NCI-H2081 (cell line): ENCODE measurements at places on chromosomes 16 and 17.

DNA sequence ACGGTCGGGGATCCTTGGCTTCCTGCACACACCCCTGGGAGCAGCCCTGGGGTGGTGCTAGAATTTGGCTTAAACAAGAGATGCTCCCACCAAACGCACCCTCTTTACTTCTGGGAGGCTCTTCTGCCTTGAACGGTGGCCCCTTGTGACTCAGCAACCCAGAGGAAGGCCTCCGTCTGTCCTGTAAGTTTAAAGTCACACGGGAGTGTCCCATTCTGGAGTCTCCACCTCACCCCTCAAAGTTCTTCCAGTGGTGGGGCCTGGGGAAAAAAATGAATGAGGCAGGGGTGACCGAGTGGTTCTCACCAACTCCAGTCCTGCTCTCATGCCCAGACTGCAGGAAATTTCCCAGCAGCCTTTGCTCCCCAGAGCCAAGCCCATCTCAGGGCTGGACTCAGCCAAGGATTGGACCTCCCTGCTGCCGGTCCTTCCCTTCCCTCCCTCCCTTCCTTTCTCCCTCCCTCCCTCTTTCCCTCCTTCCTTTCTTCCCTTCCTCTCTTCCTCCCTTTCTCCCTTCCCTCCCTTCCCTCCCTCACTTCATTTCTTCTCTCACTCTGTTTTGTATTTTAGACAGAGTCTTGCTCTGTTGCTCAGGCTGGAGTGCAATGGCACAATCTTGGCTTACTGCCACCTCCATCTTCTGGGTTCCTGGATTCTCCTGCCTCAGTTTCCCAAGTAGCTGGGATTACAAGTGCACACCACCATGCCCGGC, 11.4 kb downstream of the ITGAD start:
- DNase-seq: no peak

DNA sequence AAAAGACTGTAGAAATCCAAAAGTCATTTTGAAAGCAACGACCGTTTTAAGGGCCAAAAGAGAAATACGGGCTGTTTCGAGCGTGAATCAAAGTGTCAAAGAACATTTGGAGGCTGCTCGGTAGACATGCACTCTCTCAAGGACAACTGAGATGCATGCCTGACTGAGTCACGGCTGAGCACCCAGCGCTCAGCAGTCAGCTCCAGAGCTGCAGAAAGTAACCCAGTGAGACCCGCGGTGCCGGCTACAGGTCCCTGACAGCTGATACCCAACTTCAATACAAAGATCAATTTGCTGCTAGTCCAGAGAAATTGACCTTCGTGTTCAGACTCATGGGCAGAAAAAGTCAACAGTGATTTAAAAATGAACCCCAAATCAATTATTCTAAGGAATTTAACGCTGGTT, 214.9 kb downstream of the STX8 start:
- no peak for DNase-seq

DNA sequence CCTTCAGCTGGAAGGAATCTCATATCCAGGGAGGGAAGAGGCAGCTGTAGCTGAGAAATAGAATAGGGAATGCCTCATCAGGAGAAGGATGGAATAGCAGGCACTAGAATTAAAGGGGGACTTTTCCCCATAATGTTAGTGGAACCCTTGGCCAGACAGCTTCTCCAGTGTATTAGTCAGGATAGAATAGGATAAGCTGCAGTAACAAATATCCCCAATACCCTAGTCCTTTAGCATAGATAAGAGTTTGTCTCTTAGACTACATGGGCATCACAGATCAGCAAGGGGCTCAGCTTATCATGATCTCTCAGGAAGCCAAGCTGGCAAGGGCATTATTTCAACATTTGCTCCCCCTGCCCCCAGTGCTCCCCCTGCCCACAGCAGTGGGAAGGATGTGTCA, 44.7 kb upstream of the RPL38 start:
- DNase-seq: no peak

DNA sequence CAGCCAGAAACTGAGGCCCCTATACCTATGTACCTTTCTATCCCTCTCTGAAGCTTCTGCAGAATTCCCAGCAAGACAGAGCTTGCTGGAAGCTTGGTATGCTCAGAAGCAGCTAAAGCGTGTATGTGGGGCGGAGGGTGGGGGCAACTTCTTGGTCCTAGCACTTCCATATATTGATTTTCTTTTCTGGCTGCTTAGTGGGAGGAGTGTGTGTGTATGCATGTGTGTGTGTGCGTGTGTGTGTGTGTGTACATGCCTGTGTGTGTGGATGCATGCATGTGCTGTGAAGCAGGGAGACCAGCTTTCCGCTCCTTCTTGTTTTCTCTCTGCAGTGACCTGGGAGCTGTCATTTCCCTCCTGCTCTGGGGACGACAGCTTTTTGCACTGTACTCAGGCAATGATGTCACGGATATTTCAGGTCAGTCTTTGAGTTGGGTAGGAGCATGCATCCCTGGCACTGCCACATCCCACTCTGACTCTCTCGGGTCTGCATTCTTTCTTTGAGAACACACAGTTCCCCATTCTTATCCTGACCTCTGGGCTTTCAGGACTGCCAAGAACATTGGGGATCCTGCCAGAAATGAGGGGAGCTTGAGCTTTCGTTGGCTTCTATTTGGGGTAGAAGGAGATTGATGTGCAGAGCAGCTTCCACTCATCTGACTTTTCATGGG, 10.7 kb downstream of the HPR start:
- DNase-seq: no peak

- no peak for DNase-seq
Measured at GRCh38 chr17:70771804-70772386, 602.6 kb downstream of the KCNJ2 start.

DNA sequence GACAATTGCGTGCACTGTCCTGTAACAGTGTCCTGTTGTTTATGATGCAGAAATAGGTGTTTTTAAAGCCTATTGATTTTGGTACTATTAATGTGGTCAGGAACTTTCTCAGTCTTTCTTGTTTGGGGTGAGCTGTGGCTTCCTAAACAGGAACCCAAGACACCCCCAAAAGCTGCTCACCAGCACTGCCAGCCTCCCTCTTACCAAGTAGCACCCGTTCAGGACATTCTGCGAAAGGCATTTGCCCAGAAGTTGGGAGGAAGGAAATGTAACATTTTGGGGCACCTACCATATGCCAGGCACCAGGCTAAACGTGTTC, 21.6 kb upstream of the STH start:
- no peak for DNase-seq

GRCh38 chr17:73311428-73311780, 397 bp downstream of the CDC42EP4 start:
- no peak for DNase-seq

DNA sequence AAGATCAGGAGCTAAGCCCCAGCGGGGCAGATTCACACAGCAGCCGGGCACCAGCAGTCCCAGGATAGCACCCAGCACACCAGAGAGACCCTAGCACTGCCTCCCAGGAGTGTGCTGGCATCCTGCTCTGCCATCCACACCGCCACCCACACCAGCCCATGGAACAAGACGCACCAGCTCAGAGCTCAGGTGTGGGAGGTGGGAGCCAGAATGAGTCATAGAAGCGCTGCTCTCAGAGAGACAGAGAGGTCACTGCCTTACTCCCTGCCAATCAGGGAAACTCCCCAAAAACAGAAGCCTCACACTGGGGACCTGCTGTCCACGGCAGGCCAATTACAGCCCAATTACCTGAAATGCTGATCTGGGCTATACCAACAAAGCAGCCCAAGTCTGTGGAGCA, 64.9 kb downstream of the CDYL2 start:
- no peak for DNase-seq

GRCh38 chr17:75878174-75878998, at the start of gene TRIM47:
Gene TRIM47 (minus strand): TSS chr17:75878581. CDS start chr17:75878548, 33 bp downstream.
- peak; percentile 59 for DNase-seq

DNA sequence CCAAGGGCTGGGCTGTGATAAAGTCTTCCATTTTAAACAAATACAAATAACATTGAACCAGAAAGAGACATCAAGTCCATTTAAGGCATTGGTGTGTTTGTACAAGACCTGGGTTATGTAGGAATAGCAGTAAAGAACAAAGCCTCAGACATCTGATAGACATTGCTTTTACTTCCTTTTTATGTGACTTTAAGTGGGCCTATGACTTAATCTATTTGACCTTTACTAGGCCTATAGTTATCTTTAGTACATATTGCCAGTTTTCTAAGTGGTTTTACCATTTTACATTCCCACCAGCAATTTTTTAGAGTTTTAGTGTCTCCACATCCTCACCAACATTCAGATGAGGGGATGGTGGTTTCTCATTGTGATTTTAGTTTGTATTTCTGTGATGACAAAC, 298.8 kb downstream of the ZFHX3 start:
- no peak for DNase-seq

GRCh38 chr16:4463522-4464163, 10.8 kb downstream of the NMRAL1 start:
- DNase-seq: no peak

DNA sequence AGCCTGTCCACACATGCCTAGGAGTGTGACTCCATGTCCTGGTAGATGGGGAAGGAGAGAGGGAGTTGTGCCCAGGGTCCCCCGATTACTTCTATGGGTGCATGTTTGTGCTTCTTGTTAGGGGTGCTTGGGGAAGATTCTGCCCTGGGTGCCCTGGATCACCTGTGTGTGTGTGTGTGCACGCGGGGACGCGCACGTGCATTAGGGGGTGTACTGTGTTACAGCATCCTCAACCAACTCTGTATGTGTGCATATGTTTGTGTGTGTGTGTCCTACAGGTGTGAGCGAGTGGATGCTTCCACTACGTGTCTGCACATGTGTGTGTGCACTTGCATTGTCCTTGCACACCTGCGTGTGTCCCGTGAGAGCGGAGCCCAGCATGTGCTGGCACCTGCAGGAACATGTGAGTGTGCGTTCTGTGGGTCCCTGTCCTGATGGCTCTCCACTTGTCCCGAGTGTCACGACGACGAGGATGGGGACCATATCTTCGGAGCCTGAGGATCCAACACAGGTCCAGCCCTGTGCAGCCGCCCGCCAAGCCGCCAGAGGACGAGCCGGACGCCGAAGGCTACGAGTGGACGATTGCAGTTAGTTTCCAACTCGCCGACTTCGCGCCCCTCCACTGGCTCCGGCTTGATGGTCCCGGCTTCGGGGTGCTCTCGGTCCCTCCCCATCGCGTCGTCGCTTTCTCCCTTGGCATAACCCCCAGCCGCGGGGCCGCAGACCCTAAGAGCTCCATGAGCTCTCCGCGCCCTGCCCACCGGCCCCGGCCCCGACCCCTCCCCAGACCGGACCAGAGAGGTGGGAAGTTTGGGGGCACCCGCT, 6.0 kb upstream of the TBC1D3B start:
- no peak for DNase-seq

DNA sequence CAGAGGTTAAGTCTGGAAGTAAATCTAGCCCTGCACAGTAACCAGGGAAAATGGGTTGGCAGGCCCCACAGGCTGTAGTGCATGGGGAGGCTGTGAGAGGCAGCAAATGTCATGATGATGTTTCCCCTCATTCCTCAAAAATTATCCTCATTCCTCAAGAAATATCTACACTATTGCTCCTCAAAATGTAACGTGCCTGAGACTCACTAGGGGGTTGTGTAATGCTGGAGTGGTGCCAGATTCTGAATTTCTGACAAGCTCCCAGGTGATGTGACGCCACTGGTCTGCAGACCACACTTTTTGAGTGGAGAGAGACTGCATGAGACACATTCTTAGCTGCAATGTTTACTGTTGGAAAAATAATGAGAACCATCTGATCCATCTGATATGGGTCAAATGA, 1.2 kb upstream of the MPP3 start:
- DNase-seq: no peak

- DNase-seq: no peak
Measured at GRCh38 chr17:15233022-15233805, 31.9 kb downstream of the PMP22 start.

- DNase-seq: no peak
Measured at GRCh38 chr17:78645421-78646295, 68.5 kb upstream of the DNAH17 start.

- DNase-seq: no peak
Measured at GRCh38 chr17:67137860-67138259, 93.5 kb downstream of the CACNG1 start.

DNA sequence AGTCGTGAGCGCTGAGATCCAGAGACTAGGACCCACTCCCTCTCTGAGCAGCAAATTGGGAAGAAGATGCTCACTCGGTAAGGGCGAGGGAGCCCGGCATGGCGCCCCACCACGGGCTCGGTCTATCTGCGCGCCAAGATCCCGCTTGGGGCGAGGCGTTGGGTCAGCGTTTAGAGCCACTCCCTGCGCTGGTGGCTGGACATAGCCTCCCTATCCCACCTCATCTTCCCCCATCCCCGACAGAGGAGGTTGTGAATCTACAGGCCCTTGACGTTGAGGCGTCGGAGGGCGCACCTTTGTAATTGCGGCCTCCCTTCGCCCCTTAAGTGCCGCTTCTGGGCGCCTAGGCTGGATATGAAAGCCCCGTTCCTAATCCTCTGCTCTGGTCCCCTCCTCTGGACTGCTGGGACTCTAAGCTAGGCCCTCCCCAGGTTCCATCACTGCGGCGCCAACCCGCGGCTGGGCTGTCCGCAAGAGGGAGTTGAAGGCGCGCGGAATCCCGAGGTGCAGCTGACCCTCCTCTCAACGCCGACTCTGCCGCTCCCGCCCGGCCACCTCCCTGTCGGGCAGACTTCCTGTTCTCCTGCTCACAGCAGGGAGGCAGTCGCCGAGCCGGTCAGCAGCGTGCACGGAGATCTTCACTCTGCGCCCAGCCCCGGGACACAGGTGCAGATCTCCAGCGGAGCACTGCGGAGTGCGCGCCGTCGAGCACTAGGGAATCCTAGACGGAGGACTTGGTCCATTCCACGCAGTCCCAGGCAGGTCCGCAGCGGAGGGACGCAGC, 16.1 kb upstream of the HOXB9 start:
- DNase-seq: no peak

- no peak for DNase-seq
Measured at GRCh38 chr17:59357219-59357697, 25.8 kb downstream of the YPEL2 start.

GRCh38 chr17:3888343-3889171, 4.3 kb downstream of the CAMKK1 start:
- no peak for DNase-seq

- peak; percentile 59 for DNase-seq
Measured at GRCh38 chr16:77918809-77919707, 103.3 kb upstream of the CLEC3A start.

DNA sequence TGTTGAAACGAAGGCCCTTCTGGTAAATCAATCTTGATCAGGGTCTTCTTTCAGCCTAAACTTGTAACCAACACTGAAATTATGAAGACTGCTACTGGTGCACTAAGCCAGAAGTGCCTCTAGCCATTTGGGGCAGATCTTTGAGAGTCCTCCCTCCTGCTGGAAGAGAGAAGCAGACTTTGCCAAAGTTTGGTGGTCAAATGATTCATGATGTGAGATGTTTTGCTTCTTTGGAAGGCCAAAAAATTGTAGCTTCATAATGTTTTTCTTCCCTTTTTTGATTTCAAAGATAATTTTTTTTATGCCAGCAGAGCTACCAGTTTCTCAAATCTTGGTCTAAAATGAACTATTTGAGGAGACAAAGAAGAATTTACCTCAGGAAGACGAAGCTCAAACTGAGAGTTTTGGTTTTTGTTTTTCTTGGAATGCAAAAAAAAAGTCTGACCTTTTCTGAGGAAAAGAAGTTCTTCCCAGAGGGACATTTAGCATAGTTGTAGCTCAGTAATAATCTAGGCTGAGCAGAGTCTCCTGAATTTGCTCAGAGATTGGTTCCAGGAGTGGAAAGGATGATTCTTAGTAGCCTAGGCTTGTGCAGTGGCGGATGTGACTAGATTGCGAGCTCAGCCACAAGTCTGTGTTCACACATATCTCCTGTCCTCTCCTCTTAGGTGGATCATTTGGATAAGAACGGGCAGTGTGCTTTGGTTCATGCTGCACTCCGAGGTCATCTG, 50.9 kb downstream of the CYB561 start:
- DNase-seq: no peak

- DNase-seq: no peak
Measured at GRCh38 chr16:59975953-59976352, 1241.8 kb upstream of the GOT2 start.

GRCh38 chr17:12584727-12585126, 81.0 kb upstream of the MYOCD start:
- DNase-seq: no peak
